ENCODE measurements at places on chromosomes 12 and 14.

DNA sequence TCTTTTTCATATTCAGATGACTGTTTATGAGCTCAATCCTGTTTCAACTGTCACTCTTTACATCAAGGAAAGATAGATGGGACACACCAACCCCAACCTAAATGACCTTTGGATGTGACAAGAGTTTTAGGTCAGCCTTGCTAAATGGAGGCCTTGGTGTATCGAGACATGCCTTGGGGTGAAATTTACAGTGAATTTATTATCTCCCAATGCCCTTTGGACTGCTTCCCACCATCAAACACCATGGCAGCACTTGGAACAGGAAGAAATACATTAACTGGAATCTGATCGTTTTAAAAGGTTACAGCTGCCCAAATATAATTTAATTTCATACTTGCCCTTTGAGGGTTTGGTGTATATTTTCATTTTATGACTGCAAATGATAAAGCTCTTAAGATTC is 327.6 kb downstream of the SOX5 start:
- DNase-seq: no peak

DNA sequence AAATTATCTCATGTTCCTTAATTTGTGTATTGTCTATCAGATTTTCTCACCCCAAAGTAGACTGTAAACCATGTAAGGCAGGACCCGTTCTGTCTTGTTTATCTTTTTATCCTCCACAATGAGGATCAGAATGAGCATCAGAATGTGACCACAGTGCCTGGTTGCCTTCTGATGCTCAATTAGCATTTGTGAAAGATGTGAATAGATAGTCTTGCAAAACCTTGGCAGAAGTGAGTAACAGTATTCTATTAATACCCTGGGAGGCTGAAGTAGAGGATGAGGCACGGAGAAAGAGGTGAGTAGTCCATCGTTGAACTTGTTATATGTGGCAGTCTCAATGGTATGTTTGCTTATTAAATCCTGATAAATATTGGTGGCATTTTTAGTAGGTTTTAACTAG is 781.4 kb downstream of the NRXN3 start:
- no peak for DNase-seq

DNA sequence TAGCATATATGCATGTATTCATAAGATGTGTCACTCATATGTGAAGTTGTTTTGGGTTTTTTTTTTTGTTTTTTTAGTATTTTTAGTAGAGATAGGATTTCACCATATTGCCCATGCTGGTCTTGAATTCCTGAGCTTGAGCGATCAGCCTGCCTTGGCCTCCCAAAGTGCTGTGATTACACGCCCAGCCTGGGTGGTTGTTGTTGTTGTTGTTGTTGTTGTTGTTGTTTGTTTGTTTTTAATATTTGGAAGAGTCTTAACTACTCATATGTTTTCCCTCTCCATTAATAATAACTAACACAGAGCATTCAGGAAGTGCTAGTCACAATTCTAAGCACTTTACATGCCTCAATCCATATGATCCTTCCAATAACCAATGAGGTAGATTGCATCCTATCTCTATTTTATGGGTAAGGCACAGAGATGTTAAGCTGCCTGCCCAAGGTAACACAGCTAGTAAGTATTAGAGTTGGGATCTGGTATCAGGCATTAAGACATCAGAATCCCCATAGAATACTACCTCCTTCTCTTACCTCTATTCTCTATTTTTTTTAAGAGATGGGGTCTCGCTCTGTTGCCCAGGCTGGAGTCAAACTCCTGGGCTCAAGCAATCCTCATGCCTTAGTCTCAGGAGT is 27.6 kb downstream of the SLC25A21 start:
- DNase-seq: no peak

DNA sequence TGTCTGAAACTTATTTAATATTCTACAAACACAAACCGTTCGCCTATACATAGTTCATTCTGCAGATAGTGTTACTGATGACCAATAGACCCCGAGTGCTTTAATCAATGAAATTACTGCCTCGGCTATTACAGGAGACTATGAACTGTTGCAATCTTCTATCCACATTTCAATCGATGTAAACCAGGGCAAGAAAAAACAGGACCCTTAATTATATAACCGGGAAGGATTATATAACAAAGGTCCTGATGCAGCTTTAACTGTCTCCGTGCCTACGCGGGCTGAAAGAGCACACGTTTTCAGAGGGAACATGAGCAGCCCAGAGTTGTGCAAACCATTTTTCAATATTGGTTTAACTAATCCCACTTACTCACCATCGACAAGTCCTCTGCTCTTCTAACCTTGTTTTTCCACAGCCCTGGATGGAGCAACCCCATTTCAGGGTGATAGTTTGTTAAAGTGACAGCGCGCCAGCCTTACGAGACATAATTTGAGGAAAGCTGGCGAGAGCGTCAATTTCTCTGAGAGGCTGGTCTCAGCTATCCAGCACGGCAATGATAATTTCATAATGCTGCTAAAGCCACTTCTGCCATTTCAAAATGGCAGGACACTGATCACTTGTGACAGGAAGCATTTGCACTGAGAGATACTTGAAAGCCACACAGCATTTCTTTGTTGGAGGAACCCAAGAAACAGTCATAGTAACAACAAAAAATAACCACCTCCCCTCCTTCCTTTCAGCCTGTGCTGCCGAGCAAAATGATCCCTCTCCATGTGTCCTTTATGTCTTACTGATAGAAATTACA is 184.6 kb downstream of the FOXN3 start:
- DNase-seq: no peak

DNA sequence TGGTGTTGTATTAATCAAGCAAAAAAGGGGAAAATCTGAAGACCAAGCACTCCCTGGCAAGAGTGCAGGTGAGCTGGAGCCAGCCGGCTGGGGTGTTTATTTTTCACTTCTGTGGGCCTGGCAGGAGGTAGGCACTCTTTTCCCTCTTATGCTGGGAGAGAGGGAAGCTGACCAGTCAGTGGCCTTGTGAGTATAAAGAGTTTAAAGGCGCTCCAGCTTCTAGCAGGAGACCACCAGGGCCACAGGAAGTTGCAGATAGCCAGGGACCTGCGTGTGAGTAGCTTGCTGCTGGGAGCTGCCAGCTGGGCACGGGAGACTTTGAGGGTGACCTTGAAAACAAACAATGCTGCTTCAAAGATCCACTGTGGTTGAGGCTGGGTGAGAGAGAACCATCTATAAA is 217.4 kb upstream of the PWP1 start:
- no peak for DNase-seq

DNA sequence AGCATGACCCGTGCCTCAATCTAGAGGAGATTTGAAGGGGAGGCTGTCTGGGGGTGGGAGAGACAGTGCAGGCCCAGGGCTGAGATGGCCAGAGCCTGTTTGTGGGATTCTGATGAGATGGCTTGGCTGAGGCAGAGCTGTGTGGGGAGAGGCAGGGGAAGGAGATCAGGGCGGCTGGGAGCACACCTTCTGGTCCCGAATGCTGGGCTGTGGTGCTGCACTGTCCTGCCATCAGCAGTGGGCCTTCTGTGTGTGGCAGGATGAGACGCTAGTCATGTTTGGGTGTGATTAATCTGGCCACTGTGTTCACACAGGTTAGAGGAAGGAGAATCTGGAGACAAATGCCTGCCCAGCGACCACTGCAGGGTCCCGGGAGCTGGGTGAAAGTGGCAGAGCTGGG is 300.9 kb downstream of the CACNA1C start:
- no peak for DNase-seq

DNA sequence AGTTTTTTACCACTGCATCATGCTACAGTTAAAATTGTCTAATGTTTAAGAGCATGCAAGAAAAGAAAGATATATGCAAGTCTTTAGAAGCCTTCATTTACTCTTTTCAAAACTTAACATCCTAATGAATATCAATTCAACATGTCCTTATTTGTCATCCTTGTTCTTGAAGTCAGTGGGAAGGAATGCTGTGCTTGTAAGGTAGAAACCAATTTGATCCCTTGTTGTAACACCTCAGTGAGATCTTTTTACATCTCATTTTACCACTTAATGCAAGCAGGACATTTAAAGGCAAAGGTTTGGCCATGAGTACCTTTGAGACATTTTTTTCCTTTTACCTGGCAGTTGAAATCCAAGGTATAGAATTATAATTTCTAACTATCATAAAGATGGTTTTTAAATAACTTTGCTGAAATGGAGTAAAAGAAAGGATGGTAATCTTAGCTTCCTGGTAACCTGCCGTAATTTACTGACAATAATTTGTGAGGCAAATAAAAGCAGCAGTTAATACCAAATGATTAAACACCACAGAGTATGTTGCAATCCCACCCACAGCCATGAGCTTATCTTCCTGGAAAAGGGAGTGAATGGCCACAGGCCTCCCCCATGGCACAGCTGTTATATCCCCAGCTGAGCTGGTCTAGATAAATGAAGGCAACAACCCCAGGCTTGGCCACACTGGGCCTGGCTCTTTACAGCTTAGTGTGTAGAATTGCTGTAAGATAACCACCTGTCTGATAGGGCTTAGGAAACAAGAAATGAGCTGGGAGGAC is 33.2 kb upstream of the STRN3 start:
- peak; percentile 86 for DNase-seq

DNA sequence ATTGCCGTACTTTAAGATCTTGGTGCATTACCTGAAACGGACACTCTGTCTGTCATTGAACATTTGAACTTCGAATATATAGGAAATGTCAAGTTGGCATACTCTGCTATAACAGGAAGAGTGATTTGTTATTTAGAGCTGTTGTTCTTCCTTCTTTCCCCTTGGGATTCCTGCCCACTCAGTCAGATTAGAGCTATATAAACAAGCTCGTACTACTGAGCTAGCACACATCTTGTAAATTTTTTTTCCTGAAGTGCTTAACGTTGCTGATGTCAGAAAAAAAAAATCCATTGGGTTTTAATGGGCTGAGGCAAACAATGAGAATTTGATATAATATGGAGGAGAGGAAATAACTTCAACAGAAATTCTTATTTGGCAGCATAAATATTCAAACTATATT is 26.8 kb downstream of the RGS6 start:
- DNase-seq: no peak

GRCh38 chr12:627863-628741 is 35.1 kb downstream of the NINJ2 start:
- no peak for DNase-seq

DNA sequence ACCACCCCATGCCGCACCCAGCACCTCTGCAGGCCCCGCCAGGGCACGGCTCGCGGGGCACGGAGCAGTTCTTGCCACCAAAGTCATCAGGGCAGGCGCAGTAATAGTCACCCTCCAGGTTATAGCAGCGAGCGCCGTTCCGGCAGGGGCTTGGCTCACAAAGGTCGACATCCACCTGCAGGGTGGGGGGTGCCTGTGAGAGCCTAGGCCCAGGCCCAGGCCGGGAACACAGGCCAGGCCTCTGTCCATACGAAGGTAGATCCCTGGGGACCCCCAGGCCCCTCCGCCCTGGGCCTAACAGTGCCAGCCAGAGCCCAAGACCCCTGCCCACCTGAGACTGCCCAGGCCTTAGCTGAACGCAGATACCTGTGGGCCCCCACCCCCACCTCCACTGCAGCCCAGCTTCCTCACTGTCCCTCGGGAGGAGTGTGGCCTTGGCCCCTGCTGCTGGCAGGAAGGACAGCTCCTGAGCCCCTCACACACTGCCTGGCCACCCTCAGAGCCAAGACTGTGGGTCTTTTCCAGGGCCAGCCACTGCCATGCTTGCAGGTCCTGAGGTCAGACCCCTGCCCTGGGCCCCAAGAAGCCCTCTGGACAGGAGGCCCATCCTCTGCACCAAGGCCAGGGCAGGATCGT is 19.3 kb downstream of the JAG2 start:
- DNase-seq: no peak

DNA sequence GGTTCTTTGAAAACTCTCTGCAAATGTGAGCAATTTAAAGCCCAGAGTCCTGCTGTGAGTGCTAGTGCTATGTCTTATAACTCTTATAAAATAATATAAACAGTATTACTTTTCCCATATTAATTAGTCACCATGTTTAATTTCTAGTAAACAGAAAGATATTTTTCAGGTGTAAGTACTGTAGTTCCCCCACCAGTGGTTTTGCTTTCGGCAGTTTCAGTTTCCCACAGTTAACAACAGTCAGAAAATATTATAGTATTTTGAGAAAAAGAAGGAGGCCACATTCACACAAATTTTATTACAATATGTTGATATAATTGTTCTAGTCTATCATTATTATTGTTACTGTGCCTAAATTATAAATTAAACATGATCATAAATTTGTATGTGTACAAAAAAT is 800.5 kb downstream of the LRFN5 start:
- no peak for DNase-seq

DNA sequence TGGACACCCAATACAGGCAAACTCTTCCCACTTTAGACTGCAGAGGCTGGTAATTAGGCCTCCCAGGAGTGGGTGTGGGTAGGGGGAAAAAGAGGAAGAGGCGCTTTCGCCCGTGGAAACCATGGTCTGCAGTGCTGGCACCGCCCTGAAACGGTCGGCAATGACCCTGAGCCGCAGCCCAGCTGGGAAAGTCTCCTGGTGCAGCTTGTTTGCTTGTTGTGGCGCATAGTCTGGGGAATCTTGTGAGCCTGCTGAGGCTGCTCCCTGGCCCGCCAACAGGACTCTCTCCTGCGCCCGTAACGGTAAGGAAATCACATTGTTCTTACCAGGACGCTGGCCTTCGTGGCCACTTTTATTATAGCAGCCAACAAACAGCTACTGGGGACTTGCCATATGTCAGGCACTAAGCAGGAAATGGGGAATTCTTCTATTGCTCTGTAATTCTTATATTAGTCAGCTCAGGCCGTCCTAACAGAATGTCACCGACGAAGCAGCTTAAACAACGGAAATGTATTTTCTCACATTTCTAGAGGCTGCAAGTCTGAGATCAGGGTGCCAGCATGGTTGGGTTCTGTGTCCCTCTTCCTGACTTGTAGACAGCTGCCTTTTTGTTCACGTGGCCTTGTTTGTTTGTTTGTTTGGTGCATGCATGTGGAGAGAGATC is 52.5 kb upstream of the RIN3 start:
- no peak for DNase-seq

GRCh38 chr12:42530284-42530683 is 59.3 kb downstream of the PRICKLE1 start:
- no peak for DNase-seq

DNA sequence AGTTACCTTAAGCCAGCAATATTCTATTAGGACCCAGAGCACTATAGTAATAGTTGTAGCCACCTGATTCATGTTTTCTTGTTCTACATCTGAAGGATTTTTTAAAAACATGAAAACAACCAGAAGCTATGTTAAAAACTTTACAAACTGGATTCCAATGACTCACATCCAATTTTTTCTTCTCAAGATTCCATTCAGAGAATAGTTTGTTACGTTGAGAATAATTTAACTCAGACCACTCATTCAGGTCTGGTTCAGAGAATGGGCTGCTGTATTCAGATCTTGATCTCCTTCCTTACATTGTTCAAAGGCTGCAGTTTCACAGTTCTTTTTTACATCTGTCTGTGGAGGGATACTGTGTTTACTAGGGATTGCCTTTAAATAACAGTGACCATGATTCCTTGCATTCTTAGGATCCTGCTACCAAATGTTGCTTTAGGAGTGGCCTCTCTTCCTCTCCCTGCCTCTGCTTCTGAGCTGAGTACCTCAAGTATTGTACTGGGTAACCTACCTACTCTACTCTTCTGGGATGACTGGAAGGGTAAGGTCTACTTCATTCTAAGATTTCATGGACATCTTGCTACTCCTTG is 448.0 kb upstream of the FBXO33 start:
- DNase-seq: no peak
